Activated CD8-positive, alpha-beta memory T cell treated with anti-CD3 and anti-CD28 coated beads for 1 hour (primary cell): ENCODE measurements at places on chromosomes 3 and 15.

DNA sequence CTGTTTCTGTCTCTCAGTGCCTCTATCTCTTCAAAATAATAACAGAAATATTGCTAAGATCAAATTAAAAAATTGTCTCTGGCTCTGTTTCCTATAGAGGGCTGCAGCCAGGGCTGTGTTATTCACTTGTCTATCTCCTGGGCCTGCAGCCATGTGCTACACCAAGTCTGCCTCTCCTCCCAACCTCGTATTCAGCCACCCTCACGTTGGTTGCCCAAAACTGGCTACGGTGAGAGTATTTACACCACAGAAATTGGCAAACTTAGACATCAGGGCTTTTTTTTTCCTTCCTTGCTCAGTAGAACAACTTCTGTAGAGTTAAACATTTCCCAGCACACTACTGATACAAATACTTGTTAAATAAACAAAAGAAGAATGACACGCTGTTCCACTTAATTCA, 320.9 kb upstream of the ICE2 start:
- no peak for DNase-seq

GRCh38 chr3:149432149-149432548, 42.3 kb upstream of the TM4SF4 start:
- DNase-seq, result no peak

DNA sequence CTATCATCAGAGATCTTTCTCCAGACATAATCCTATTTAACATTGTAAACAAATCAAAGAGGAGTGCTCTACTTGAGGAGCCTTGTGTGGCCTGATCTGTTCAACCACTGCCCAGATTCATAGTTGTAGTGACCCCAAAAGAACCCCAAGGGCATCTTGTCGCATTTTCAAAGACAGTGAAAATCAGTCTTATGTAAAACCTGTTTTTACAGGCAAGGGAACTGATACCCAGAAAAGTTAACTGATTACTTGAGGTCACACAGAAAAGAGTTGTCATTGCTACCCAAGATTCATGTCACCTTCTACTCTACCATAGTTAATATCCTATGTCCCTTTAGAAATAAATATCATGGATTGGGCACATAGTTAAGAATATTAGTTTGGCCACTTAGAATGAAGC, 40.5 kb upstream of the ARPP21 start:
- DNase-seq, result no peak

DNA sequence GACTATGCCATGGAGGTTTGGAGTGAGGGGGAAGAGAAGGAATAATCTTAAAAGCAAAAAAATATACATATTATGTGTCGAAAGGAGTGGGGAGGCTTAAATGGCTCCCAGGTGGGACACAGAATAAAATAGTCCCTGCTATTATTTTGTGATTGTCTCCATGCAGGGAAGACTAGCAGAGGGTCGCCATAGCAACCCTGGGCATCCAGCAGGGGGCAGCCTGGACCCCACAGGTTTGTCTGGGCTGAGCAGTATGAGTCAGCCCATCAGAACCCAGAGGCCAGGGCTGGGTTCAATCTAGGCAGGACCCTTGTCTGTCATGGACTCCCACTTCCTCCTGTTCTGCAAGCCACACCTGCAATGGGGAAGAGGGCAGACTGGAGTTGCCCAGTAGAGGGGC, 17.6 kb upstream of the LINGO1 start:
- no peak for DNase-seq

DNA sequence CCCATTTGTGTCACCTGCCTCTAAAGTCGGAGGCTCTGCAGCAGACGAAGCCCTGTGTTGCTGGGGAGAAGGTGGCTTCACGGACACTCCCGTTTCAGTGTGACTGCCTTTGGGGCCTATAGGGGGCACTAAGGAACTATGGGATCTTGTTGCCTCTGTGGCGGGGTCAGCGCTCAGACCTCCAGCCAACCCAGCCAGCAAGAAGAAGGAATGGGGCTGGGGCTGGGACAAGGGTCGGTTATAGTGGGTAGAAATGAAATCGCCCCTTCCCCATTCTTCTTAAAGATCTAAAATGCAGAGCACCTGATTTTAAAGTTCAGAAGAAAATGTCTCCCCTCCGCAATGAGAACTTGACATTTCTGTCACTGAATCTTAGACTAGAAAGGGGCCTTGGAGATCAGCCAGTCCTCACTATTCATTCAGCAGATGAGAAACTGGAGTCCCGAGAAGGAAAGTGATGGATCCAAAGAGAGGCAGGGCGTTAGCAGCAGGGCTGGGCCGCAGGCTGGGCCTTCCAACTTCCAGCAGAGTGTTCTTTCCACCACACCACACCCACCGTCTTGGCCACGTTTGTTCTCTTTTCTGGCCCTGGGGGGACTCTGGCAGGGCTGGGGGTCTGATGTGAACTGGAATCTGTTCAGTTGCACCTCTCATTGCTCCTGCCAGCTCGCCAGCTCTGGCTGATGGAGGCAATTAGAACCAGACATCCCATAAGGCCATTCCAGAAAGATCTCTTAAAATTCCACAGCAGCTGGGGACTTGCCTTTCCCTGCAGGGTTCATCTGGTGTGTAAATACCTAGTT, 195.4 kb downstream of the OPA1 start:
- no peak for DNase-seq

- no peak for DNase-seq
Observed at GRCh38 chr15:52213206-52213605, 22.0 kb upstream of the GNB5 start.

DNA sequence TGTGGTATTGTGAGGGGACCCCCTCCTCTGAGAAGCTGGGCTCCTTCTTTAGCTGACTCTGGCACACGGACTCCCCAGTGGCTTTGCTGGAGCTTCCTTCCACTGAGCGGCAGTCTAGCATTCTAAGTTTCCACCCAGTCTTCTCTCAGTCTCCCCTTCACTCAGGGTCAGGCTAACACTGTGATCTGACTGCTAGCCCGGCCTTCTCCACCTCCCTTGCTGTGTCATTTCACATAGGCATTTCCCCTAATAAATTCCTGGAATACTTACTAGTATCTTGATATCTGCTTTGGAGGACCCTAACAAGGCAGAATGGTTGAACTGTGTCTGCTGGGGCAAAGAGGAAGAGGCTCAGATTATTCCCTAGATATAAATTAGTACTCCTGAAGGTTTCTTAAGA, 106.2 kb upstream of the THBS1 start:
- no peak for DNase-seq

- DNase-seq, result no peak
Observed at GRCh38 chr3:52090131-52090932, 34.0 kb upstream of the DUSP7 start.

DNA sequence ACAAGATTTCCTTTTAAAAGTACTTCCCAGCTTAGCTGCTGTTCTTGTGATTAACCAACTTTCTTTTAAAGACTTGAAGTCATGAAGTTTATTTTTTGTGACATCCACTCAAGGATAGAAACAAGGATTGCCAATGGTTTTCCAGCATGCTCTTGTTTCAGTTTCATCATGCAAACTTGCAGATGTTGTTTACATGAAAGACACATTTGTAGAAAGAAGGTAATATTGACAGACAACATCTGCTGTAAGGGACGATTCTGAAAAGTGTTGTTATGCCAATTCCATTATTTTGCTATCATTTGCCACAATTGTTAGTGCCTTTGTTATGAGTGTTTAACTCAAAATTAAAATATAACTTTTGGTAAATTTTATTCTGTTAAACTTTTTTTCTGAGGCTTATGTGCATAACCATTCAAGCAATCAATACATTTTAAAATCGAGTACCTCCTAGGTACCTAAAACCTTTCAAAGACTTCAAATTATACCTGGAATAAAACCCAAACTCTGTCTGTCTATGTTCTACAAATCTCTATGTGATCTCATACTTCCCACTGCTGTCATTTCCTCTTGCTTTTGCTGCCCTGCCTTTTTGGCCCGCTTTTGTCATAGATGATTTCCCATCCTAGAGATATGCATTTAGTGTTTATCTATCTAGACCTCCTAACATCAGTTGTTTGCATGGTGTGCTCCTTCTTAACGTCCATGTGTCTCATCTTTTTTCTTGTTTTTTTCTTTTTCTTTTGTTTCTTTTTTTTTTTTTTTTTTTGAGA, 630.4 kb downstream of the NR2F2 start:
- DNase-seq, result no peak

- DNase-seq, result no peak
Observed at GRCh38 chr3:154972951-154973350, 107.2 kb upstream of the MME start.

- DNase-seq, result no peak
Observed at GRCh38 chr3:10816019-10816862, at the start of gene SLC6A11. Gene SLC6A11 (plus strand): TSS chr3:10816228. CDS start chr3:10816266, 38 bp downstream.

DNA sequence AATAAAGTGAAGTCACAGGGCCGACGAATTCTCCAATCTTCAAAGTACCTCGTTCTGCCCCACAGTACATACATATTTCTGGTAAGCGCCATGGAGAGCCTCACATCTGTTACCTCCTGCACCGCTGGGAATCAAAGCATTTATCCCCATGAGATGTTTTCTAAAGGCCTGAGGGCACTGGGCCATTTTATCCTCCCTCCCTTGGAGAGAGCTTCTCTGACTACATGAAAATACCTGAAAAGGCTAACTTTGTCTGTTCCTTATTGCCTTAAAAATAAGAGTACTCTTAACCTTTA, 148.1 kb downstream of the RORA start:
- DNase-seq, result no peak
